ENCODE measurements at places on chromosomes 5 and 9.

GRCh38 chr5:68334553-68334886 lies 119.0 kb downstream of the PIK3R1 start:
- DNase-seq = no peak
- H3K4me3 ChIP-seq = no peak overlapping the region
- H3K36me3 ChIP-seq = no peaks in the 10 kb centered on the region
- peaks cover 11% of the 10 kb centered on the region for H3K4me1 ChIP-seq
- no peaks in the 10 kb centered on the region for H3K27me3 ChIP-seq

DNA sequence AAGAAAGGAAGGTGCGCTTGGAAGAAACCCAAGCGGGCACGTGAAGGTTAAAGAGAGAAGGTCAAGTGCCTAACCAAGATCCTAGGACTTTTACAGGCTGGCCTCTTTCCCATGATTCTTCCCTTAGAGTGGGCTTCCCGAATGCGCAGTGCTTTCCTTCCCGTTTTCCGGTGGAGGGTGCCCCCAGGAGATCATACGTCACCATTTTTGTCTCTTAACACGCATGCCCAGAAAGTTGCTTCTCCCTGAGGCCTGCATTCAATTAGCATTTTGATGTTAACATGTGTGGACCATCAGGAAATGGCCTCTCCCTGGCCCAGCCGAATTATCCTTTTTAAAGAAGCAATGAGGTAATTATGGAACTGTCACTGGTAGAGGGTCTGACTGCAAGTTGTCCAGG lies 1.9 kb upstream of the RUSC2 start:
- H3K4me1 ChIP-seq = peaks cover 24% of the 10 kb centered on the region
- no peak overlapping the region for H3K4me3 ChIP-seq
- no peaks in the 10 kb centered on the region for H3K27me3 ChIP-seq
- DNase-seq = no peak
- peaks cover 1% of the 10 kb centered on the region for H3K36me3 ChIP-seq
- H3K27ac ChIP-seq = peak overlapping the region; percentile 4

- H3K4me1 ChIP-seq = peaks cover 48% of the 10 kb centered on the region
- H3K36me3 ChIP-seq = no peaks in the 10 kb centered on the region
- H3K4me3 ChIP-seq = peak within 1 kb of the TSS; percentile 61
- H3K27ac ChIP-seq = peak within 1 kb of the TSS; percentile 78
Observed at GRCh38 chr5:138874771-138875551, at the start of gene LRRTM2. LRRTM2 (minus strand) TSS chr5:138875335; CDS start chr5:138874911, 424 bp downstream.

- no peak overlapping the region for H3K4me3 ChIP-seq
- H3K27me3 ChIP-seq = no peaks in the 10 kb centered on the region
- no peak overlapping the region for H3K27ac ChIP-seq
- DNase-seq = no peak
- no peaks in the 10 kb centered on the region for H3K36me3 ChIP-seq
- no peaks in the 10 kb centered on the region for H3K4me1 ChIP-seq
Observed at GRCh38 chr5:73786043-73786831, 160.2 kb downstream of the ARHGEF28 start.

GRCh38 chr5:17305017-17305416 lies 87.6 kb downstream of the BASP1 start:
- H3K36me3 ChIP-seq = no peaks in the 10 kb centered on the region
- no peak overlapping the region for H3K4me3 ChIP-seq
- no peak for DNase-seq
- no peak overlapping the region for H3K27ac ChIP-seq
- H3K4me1 ChIP-seq = no peaks in the 10 kb centered on the region

GRCh38 chr9:130526193-130526853 lies 53.1 kb upstream of the FUBP3 start:
- DNase-seq = peak; percentile 4
- no peak overlapping the region for H3K4me3 ChIP-seq
- no peaks in the 10 kb centered on the region for H3K27me3 ChIP-seq
- no peak overlapping the region for H3K27ac ChIP-seq
- H3K36me3 ChIP-seq = no peaks in the 10 kb centered on the region

GRCh38 chr9:111287127-111287526 lies 42.9 kb downstream of the OR2K2 start:
- no peaks in the 10 kb centered on the region for H3K36me3 ChIP-seq
- H3K27me3 ChIP-seq = no peaks in the 10 kb centered on the region
- H3K27ac ChIP-seq = no peak overlapping the region
- peaks cover 7% of the 10 kb centered on the region for H3K4me1 ChIP-seq

DNA sequence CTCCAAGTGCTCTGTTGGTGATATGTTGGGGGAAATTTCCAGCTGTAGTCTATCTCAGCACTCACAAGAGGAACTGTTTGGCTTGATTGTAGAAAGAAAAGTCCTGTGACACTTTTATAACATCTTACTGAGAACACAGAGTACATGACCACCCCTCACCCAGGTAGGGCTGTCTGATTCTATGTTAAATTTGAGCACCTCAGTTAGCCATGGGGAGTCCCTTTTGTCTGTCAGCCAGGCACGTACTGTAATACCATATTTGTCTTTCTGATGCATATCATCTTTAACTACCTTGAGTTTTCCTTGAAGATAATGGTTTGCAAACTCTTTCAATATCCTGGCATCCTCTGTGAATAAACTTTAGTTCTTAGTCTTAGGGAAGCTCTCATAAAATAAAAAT lies 164.5 kb downstream of the IZUMO3 start:
- H3K4me1 ChIP-seq = no peaks in the 10 kb centered on the region
- H3K4me3 ChIP-seq = no peak overlapping the region
- H3K27ac ChIP-seq = no peak overlapping the region
- DNase-seq = no peak
- no peaks in the 10 kb centered on the region for H3K36me3 ChIP-seq
- H3K27me3 ChIP-seq = no peaks in the 10 kb centered on the region

- H3K4me1 ChIP-seq = no peaks in the 10 kb centered on the region
Observed at GRCh38 chr9:31492229-31492628, 892.2 kb upstream of the ACO1 start.

GRCh38 chr9:107932601-107933000 lies 443.0 kb upstream of the KLF4 start:
- H3K4me3 ChIP-seq = no peak overlapping the region
- H3K27me3 ChIP-seq = peaks cover 4% of the 10 kb centered on the region
- no peak for DNase-seq
- H3K4me1 ChIP-seq = no peaks in the 10 kb centered on the region

DNA sequence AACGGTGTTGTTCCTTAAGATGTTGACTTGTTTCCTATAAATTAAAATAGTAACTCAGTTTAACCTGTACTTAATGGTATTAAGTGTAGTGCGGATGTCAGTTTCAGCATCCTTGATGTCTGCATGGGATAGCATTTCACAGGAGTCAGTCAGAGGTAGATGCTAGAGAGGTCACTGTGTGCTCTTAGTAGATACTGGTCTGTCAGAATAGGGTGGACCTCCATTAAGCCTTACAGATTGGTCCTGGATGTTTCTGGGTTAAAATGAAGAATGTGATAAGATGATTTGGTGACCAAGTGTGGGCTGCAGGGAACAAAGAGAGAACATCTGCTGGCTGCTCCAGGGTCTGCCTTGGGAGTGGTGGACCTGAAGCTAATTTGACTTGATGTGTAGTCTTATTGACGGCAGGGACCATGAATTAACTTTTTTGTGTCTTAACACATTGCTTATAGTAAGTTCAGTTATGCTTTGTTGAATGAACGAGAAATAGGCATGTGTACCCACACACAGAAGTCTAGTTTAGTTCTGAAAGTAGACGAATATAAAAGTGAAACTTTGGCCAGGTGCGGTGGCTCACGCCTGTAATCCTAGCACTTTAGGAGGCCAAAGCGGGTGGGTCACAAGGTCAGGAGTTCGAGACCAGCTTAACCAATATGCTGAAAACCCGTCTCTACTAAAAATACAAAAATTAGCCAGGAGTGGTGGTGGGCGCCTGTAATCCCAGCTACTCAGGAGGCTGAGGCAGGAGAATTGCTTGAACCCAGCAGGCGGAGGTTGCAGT lies 12.5 kb downstream of the RAB24 start:
- no peak overlapping the region for H3K27ac ChIP-seq
- no peak for DNase-seq
- no peak overlapping the region for H3K4me3 ChIP-seq
- H3K4me1 ChIP-seq = no peaks in the 10 kb centered on the region
- peaks cover 42% of the 10 kb centered on the region for H3K36me3 ChIP-seq
